ENCODE measurements at places on chromosomes 13 and 19. TPM values are rescaled to one million over a fixed set of nuclear protein-coding genes. Genes with fewer than 3 reads are reported as not detected.

ICAM4 gene
- total RNA-seq: 0.85 TPM

TRAPPC2B gene
- 10.9 TPM for total RNA-seq

ETHE1 gene
- total RNA-seq: 13.7 TPM

NANOS3 gene
- total RNA-seq: 1.2 TPM

ZBTB32 gene
- total RNA-seq: not detected

CGB2 gene
- not detected for total RNA-seq

C19orf67 gene
- total RNA-seq: not detected

USHBP1 gene
- 6.7 TPM for total RNA-seq

SPTBN4 gene
- total RNA-seq: 3.4 TPM

ERVV-1 gene
- total RNA-seq: not detected

RNF113B gene
- not detected for total RNA-seq

SLC25A30 gene
- 73.8 TPM for total RNA-seq

ERICH6B gene
- total RNA-seq: not detected

APOC4 gene
- total RNA-seq: not detected

LACC1 gene
- total RNA-seq: 5.5 TPM

ZNF274 gene
- 28.3 TPM for total RNA-seq

ZNF765 gene
- total RNA-seq: 4.9 TPM

C19orf38 gene
- total RNA-seq: 1.1 TPM

CAPN12 gene
- 0.77 TPM for total RNA-seq

SELENOV gene
- not detected for total RNA-seq

KIR3DL2 gene
- not detected for total RNA-seq

IRGQ gene
- 27.8 TPM for total RNA-seq

ATP4B gene
- total RNA-seq: not detected

ZNF737 gene
- total RNA-seq: 4.5 TPM

SIGLEC8 gene
- 0.09 TPM for total RNA-seq

Data from left cardiac atrium (tissue), 4 donors.